ENCODE measurements at places on chromosomes 13 and 19.

DNA sequence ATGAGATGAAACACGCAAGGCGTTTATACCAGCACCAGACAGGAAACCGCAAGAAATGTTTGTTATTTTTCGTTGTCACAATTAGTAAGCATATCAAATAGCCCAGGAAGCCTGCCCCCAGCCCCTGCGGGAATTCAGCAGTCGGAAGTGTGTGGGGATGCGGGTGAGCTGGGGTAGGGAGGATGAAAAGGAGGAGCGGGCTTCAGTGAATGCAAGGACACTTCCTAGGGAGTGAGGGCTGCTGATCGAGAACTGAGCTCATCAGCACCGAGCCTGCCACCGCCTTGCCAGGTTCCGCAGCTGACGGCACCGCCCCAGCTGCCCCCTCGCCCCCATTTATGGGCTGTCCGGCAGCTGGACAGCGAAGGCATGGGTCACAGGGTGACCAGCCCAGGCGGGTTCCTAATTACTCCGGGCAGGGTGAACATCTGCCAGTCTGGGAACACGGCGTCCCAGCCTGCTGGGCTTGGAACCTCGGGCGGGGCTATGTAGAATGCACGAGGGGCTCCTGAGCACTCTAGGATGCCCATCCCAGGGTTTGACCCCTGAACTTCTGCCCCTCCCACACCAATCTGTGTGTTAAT lies 1.6 kb upstream of the BEST2 start:
- no peak for DNase-seq

DNA sequence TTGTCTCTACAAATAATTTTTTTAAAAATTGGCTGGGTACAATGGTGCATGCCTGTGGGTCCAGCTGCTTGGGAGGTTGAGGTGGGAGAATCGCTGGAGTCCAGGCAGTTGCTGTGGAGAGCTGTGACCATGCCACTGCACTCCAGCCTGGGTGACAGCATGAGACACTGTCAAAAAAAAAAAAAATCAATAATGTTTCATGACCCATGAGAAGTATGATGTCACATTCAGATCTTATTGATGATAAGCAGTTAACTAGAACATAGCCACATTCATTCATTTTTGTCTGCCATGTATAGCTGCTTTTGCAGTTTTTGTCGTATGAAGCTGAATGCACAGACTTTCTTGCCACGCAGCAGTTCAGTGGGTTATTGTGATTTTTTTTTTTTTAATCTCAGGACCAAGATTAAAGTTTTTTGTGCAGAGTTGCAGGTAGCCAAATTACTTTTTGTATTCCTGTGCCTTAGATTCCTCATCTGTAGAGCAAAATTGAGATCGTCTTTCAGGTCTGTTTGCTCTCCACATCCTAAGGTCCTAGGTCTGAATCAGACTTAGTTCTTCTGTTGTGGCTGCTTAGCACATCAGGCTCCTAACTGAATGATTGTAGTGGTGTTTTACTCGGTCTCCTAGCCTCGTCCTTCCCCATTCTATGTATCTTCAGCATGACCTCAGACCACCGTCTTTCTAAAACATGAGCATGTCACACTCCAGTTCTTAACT lies 145.2 kb downstream of the GGACT start:
- no peak for DNase-seq

- DNase-seq, result peak; percentile 80
Observed at GRCh38 chr13:52809310-52809769, 39.1 kb downstream of the PCDH8 start.

DNA sequence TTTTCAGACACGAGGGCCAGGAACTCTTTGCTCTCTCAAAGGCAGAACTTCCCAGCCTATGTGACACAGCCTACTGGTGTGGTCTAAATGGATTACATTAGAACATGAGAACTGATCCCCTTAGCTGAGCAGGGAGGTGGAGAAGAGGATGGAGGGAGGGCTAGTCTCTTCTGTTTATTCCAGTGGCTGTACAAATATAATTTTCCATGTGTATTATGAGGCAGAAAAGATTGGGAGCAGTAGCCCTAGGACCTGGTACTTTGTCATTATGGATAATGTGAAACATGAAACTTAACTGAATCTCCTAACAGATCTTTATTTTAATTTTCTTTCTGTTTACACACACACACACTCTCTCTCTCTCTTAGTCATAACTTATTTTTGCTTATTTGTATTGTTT lies 82.1 kb downstream of the WDFY2 start:
- DNase-seq, result no peak

DNA sequence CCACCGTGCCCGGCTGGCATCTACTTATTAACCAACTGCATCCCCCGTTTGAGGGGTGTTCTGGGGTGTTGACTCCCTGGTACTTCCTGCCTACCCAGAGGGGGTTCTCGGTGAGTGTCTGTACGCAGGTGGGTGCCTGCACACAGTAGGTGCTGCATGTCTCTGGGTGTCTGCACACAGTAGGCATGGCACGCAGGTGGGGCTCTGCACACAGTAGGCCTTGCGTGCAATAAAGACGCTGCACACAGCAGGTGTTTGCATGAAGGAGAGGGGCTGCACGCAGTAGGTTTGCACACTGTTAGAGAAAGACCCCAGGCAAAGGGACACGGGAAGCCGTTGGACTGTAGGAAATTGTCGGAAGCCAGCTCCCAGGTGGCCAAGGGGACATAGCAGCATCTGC lies 11.2 kb downstream of the GADD45B start:
- DNase-seq, result no peak

- DNase-seq, result no peak
Observed at GRCh38 chr13:26896986-26897668, 136.5 kb upstream of the GPR12 start.

- DNase-seq, result no peak
Observed at GRCh38 chr19:57687363-57688010, 5.7 kb downstream of the ZNF551 start.

DNA sequence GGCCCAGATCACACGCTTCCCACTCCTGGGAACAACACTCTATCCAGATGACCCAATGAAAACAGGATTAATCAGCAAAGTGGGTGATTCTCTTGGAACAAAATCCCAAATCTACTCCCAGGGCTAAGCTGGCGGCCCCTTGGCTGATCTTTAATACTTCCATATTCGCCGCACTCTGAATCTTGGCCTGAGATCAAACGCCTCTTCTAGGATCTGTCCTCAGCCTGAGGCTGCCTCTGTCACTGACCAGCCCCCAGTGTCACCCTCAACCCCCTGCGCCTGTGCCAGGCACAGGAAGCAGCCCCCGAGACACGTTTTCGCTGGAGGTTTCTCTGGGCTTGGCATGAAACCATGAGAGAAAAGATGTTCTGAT lies 2.4 kb upstream of the CTXN1 start:
- peak; percentile 37 for DNase-seq

DNA sequence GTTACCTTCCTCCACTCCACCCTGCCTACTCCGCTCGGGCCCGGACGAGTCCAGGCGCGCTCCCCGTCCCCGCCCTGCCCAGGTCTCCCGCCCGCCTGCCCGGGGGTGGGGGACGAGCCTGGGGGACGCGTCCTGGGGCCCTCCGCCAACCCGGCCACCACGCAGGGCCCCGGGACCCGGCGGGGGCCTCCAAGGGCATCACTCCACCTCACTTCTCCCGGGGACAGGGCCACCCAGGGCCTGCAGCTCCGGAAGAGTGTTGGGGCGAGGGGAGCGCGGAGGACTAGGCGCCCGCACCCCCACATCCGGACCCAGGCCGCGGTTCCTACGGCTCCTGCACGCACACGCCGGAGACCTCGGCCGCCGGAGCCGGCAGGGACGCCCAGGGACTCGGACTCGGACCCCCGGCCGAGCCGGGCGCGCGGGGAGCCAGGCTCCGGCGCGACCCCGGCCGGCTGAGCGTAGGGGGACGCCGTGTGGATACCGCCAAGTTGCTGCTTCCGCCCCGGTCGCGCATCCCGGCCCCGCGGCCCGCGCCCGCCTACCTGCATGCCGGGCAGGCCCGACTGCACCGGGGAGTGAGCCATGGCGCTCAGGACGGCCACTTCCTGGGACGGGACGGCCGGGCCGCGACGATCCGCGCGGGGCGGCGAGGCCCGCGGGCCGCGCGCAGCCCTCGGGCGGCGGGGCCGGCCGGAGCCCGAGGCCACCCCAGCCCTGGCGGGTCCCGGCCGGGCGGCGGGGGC lies 534 bp downstream of the STK24 start:
- peak; percentile 87 for DNase-seq

DNA sequence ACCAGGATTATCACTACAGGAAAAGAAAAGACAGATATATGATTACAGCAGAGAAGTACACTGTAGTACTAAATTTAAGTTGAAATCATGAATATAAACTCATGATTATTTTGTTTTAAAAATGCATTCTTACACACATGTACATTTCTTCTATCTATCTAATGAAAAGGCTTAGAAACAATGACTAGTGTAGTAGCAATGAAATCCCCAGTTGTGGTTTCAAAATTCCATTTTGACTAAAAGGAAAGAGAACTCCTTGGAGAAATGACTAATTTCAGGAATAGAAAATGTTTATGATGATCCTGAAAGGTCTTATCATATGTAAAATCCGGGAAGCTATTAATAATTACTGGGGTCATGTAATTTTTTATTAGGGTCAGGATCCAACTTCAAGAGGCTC lies 195.0 kb upstream of the STARD13 start:
- no peak for DNase-seq

DNA sequence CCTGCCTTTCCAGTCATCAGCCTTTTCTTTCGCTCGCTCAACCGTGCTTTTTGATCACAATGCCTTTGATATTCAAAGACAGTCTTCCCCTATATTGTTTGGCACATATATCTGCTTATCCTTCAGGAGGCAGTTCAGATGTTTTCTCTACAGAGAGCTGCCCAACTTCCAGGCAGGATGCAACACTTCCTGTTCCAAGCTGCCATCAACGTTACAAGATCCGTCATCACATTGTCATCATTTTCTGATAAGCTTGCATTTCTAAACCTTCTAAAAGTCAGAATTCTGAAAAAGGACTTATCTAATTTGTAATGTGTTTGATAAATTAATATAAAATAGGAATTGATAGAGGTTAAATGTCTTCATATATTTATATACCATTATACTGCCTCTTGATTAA lies 574.2 kb downstream of the TBC1D4 start:
- no peak for DNase-seq

GRCh38 chr13:81488021-81488420 lies 1147.1 kb upstream of the SPRY2 start:
- DNase-seq, result no peak

DNA sequence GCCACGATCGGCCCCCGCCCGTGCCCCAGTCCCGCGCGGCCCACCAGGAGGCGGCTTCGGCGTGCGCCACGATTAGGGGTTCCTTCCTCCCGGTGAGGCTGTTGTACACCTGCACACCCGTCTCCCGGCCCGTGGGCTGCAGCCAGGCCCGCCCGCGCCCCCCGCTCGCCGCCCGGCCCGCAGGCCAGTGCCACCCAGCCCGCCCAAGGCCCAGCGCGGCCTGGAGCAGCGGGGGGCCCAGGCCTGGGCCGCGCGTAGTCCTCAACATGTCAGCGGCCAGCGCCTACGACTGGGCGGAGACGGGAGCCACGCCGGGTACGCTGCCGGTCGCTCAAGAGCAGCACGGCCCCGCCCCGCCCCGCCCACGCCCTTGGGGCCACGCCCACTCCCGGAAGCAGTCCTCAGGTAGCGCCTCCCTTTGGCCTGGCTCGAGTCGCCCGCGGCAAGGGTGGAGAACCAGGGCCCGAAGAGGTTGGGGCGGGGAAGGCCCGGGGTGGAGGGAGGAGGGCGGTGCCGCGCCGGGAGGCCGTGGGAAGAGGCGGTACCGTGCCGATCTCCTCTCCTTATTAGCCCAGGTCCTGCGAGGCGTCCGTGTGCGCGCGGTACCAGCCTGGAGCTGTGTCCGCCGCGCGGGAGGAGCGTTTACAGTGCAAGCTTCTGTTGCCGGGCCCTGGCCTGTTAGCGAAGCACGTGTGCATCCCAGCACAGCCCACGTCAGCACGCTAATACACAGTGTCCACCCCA lies at the start of gene CARS2:
TSS of gene CARS2 (minus strand) at position 291 of the 744 bp plus-strand sequence. CDS start at position 268, 23 bp downstream.
- DNase-seq, result peak; percentile 97

GRCh38 chr19:43575955-43576878 lies 616 bp downstream of the PINLYP start:
- DNase-seq, result no peak

DNA sequence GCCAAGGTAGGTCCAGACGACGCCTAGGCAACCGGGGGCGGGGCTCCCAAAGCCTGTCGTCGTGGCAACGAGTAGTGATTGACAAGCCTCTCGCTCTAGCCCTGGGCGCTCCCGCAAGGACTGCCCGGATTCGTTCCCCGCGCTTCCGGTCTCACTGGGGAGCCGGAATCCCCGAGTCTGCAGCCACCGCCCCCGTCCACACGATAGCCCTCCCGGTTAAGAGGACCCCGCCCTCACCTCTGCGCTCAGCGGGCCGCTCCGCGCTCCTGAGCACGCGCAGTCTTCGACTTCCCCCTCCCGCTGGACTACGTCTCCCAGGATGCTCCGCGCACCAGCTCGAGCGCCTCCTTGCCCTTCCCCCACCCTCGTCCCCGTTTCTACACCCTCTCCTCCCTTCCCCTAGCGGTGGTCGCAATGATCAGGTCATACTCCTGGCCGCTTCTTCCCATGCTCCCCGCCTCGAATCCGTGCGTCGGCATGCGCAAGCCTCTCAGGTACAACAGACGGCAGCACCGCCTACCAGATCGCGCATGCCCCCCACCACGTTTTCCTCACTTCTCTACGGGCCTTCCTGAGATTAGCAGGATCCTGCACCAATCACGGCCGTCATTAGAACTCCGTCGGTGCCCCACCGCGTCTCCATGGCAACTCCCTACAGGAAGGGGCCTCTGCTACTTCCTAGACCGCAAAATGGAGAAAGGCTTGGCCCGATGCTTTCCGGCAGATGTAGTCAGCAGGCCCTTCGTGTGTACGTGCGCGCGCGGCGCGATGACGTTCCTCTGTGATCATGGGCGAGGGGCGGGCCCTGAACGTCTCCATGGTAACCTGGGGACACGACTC lies at the start of gene MZF1:
TSS of gene MZF1 (minus strand) at position 518 of the 840 bp plus-strand sequence. CDS start 1,946 bp downstream, outside the sequence.
- DNase-seq, result peak; percentile 100

- no peak for DNase-seq
Observed at GRCh38 chr19:46453661-46454060, 17.7 kb downstream of the PNMA8A start.

GRCh38 chr13:59312776-59313175 lies 851.0 kb downstream of the DIAPH3 start:
- no peak for DNase-seq

- DNase-seq, result no peak
Observed at GRCh38 chr13:37273836-37274235, 168.4 kb upstream of the CSNK1A1L start.

DNA sequence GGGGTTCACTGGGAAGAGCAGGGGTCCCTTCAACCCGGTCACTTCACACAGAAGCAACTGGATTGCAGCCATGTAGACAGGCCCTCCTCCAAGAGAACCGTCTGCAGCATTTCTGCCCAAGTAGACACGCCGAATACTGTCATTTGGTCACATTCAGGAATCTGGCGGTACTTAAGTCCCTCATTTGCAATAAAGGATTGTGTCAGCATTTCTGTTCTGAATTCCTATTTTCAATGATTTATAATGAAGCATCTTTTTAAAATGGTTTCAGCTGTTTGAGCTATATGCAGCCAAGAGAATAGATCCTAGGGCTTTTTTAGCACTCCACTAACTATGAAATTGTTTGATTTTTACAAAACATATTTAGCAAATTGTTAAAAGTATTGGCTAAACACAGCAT lies 143.5 kb upstream of the SOX1 start:
- no peak for DNase-seq

Data from kidney (tissue), 22 donors.